ENCODE measurements at places on chromosomes 1 and 21.
A peak's percentile ranks its signal among the peaks of the same experiment; 100 is the strongest.

GRCh38 chr1:8510041-8510823 is 192.3 kb downstream of the SLC45A1 start:
- peak; percentile 64 for DNase-seq

DNA sequence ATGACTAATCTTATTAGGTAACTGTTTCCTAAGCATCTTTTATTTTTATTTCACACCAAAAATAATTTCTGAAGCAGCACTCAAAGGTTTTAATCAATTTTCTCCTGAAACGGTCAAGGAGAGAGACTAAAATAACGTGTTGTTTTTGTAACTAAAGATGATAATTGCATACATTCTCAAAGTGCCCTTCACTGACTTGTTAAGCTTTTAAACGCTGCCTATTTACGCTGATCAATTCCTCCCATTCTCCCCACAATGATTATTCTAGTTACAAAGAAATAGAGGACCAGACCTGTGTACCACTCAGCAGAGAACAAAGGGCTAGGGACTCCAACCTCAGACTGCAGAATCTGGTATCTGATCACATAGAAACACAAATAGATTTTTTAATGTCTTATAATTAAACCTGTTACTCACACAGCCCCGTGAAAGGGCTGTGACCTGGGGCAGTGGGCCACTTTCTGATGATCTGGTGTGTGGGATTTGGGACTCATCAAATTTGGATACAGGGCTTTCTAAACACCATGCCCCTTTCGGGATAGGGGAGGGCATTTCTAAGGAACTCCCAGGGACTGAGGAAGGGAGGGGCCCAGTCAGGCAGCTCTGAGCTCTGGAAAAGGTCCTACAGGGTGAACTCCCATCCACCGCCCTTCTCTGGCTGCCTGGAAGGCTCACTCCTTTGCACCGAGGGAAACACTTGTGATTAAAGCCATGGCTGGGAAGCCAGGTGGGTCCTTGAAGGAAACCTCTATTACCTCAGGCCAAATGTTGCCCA is 65.2 kb downstream of the BCAR3 start:
- no peak for DNase-seq

- no peak for DNase-seq
Measured at GRCh38 chr1:228939001-228939691, 203.9 kb downstream of the RHOU start.

GRCh38 chr1:233566886-233567285 is 47.0 kb upstream of the KCNK1 start:
- no peak for DNase-seq

DNA sequence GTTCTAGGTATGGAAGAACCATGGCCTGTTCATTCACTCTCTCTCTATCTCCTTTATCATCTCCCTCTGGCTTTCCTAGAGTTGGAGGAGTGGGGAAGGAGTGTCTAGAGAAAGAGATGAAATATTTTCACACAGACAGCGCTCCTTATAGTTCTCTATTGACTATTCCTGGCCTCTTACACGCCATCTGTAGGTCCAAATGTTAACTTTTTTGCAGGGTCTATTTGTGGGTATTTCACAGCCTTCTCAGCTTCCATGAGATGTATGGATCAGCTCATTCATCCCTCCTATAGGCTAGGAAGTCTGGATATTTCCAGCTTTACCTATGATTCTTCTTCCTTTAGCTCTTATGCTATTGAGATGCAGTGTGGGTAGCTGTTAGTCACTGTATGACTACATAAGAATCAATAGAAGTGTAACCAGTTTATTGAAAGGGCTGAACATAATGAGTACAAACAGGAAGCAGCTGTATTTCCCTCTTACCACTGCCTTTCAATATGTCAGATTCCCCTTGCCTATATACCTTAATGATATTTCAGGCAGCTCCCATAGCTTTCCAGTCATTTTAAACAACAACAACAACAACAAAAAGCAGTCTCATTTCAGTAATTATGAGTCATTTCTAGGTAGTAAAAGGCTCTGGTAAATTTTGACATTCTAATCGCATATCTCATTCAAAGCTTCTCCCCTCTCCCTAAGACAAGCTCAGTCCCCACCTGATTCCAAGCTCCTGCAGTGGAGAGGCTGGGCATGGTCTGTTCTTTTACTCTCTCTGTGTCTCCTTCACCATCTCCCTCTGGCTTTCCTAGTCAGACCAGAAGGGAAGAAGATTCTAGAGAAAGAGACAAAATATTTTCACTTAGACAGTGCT is 149.5 kb downstream of the TTLL7 start:
- no peak for DNase-seq

DNA sequence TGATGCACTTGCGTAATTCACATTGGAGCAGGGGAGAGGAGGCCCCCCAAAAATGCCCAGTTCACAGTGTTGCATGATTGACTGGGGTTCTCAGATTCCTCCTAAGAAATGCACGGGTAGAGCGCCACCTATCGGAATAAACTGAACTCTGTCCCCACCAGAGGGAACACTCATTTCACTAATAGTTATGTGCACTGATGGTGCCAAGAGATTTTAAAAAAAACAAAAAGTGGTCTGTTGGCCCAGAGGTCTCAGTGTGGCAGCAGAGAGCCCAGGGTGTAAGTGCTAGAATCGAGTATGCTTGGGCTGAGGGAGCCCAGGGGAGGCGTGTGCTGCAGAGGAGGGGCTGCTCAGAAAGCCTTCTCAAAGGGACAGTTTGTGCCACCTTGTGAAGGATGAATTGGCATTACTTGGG is 6.9 kb downstream of the PINK1 start:
- no peak for DNase-seq

- DNase-seq: peak; percentile 92
Measured at GRCh38 chr1:77888081-77888780, at the start of gene NEXN. TSS of gene NEXN (plus strand) at chr1:77888624. CDS start at chr1:77916107, 27,483 bp downstream.

DNA sequence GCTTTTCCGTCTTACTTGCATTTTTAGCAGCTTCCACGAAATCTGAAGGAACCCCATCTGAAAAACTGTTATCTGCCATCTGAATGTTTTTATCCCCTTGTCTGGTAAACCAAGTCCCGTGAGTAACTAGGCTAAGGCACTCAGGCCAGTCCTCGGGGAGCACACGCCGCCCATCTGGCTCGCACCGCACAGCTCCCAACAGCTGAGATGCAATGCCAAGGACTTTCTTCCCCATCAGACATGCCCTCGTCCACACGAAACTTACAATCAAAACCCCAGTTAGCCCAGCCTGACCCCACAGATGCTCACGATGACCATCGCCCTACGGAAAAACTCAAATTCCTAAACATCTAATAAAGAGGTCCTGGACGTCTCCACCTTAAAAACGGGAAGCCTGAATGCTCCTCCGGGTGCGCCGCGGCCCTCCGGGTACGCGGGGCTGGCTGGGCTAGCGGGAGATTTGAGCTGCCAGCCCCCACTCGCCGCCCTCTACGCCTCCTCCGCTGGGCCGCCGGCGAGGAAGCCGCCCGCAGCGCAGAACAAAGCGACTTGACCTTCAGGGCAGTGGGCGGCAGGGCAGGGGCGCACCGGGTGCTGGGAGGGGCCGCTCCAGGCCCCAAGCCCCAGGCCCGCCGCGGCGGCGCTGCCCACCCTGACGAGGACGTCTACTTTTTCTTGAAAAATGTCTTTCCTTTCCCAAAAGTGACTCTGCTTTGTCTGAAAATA is 36.6 kb downstream of the CD58 start:
- no peak for DNase-seq

GRCh38 chr1:182229451-182229850 is 162.1 kb downstream of the GLUL start:
- DNase-seq: no peak

GRCh38 chr1:230314142-230314470 is 112.0 kb downstream of the PGBD5 start:
- DNase-seq: no peak

GRCh38 chr1:54352755-54353154 is 53.4 kb downstream of the SSBP3 start:
- DNase-seq: no peak

DNA sequence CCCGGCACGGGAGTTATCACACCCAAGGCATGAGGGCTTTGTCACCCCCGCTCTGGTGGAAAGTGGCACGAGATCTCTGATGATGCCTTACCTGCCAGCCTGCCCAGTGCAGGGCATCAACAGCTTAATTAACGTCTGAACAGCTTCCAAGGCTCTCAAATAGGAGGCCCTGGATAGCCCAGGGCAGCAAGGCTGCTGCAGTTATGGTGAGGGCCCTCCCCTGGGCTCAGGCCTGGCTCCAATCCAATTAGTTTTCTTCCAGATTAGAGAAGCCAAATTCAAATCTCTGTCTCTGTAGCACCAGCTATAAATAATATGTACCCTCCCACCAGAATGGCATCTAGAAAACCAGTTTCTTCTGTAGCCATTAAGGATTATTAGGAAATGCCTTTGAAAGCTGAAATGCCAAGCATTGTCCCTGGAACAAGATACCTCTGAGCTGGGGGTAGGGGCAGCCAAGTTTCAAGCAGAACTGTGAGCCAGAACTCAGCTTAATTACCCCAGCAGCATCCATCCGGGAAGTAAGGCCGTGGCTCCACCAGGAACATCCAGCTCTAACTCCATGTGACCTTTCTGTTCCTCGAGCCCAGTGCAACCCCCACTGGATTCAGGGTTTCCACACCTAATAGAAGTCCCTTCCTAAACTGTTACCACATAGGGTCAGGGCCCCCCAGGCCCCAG is 12.5 kb downstream of the QSOX1 start:
- DNase-seq: no peak

- DNase-seq: no peak
Measured at GRCh38 chr1:58358346-58358745, 188.2 kb downstream of the OMA1 start.

Data from right hindlimb (tissue), 1 donor.